Stimulated activated effector memory CD8-positive, alpha-beta T cell treated with anti-CD3 and anti-CD28 coated beads, Interleukin-12 subunit alpha, Interleukin-12 subunit beta, amount 100 ng/mL, for 72 hours (primary cell): ENCODE measurements at places on chromosomes 5 and 9.

GRCh38 chr9:7392148-7392547, 407.4 kb downstream of the DMAC1 start:
- DNase-seq, result no peak

DNA sequence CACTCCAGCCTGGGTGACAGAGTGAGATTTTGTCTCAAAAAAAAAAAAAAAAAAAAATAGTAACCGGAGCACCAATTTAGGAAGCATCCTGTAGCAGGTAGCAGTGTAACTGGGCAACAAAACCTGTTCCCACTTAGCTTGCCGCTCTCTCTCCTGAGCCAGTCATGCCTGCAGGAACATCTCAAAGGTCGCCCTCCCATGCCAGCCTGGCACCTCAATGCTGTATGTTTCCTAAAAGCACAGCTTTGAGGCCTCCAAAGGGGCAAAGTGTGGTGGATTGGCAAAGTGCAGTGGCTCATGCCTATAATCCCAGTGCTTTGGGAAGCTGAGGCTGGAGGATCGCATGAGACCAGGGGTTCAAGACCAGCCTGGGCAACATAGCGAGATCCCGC, 22.3 kb upstream of the FUBP3 start:
- no peak for DNase-seq

DNA sequence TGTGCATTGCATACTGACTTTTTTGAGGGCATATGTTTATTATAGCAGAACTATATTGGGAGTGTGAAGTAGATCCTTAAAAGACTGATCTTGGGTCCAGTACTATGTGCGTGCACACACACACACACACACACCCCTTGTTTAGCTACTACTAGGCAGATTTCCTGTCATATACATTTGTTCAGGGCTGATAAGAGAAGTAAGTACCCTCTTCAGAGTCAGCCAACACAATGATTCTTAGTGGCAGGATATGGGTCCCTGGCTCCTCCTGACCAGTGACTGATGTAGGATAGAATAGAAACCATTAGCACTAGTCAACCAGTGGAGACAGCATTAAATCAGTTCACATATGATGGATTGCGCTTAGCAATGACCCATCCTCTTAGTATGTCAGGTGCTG, 76.2 kb upstream of the MIER3 start:
- DNase-seq, result no peak

DNA sequence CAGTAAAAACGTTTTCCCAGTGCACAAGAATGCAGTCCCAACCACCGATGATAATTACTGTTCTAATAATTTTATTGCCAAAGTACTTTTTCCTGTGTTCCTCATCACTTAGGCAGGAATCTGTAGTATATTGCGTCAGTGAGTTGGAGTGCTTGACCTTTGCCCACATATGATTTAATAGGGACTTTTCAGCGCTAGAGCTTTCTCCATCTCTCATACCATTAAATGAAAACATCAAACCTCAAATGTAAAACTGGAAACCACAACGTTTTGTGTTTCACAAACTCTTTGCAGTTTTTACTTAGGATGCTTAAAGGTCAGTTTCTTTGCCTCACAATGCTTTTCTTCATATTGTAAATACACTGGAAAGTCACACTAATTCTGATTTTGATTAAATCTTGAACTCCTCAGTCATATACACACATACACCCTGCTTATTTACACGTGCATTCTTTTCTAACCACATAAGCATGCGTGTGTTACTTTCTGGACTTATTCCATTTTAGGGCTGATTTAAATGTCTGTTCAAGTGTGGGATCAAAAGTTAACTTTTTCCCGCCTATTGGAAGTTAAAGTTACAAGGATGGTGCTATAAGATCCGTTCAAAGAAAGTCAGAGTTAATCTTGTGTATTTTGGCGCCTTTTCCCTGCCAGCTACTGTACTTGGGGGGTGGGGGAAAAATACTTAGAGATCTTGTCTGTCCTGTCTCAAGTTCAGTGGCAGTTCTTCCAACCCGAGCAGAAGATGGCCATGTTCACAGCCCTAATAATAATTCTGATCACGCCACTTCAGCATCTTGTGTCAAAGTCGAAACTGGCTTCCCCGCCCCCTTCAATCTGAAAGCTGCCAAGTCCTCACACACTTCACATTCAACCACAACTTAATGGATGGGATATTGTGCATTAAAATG, 6.6 kb upstream of the NFIB start:
- DNase-seq, result no peak

- DNase-seq, result no peak
Measured at GRCh38 chr9:120383999-120384924, 195.7 kb downstream of the CDK5RAP2 start.

- no peak for DNase-seq
Measured at GRCh38 chr9:97966493-97966892, 16.6 kb upstream of the ANP32B start.

GRCh38 chr9:68894502-68894901, 119.4 kb downstream of the PRKACG start:
- no peak for DNase-seq
